ENCODE measurements at places on chromosomes 13 and 19.

DNA sequence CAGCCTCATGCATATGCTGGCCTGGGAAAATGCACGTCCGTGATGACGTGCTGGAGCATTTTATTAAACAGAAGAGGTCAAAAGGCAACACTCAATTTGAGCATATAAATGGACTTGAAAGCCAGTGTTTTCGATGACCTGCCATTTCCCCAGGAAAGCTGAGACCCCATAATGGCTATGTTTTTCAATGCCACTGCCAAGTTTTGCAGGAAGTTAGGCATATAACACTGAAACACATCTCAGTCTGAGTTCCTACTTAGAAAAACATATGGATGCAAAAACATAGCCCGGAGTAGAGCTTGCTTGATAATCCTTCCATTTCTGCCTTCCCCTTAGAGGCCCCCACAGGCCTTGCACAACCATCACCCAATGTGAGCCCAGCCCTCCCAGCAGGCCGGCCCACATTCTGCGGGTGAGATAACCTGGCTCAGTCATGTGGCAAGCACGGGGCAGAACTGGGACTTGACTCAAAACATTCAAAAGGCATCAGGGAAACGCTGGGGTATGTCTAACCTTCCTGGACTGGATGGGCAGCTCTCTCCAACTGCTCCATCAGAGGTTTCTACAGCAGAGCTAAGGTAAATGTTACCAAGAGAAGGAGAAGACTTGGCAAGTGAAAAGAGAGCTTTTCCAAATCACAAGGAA is 24.9 kb downstream of the EPS15L1 start:
- peak; percentile 43 for DNase-seq

DNA sequence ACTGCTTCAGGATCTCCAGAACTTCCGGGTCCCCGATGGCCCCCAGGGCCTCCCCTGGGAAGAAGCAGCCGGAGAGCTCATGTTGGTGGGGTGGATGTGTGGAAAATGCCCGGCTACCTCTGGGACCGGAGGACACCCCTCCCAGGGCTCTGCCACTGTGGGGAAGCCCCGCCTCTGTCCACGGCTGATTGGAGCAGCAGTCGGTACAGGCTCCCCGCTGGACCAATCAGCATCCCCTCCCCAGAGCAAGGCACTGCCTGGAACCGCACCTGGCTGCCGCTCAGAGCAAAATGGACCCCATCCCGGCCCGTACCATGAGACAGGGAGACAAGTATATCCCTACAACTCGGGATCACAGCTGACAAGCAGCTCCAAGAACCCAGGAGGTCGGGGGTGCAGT is 6.4 kb downstream of the DOHH start:
- DNase-seq: peak; percentile 44

DNA sequence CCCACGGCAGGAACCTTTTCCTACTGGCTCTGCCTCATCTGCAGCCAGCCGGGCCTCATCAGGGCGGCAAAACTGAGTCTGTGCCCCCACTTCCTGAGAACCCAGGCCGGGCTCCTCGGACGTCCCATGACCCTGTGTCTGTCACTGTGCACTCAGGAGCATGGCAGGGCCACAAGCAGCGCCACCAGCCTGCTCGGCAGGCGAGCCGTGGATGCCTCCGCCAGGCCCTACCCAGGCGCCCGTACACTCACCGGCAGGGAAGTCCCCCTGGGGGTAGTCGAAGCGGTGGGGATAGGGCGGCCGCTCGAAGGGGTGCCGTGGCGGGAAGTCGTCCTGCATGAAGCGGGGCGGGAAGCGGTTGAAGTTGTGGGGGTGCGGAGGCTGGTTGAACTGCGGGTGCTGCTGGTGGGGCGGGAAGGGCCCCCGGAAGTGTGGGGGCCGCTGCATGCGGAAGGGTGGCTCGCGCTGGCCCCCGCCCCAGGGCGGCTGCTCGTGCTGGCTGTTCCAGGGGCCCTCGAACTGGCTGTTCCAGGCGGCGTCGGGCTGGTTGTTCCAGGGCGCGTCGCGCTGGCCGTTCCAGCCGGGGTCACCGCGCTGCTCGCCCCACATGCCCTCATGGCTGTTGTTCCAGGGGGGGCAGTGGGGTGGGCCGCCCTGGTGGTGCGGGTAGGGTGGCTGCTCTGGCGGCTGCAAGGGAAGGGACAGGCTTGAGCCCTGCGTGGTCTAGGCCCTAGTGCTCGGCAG is 17.1 kb downstream of the CHERP start:
- DNase-seq: no peak

- DNase-seq: no peak
These were observed 9.8 kb upstream of the SIGLEC8 start for GRCh38 chr19:51467864-51468544.

DNA sequence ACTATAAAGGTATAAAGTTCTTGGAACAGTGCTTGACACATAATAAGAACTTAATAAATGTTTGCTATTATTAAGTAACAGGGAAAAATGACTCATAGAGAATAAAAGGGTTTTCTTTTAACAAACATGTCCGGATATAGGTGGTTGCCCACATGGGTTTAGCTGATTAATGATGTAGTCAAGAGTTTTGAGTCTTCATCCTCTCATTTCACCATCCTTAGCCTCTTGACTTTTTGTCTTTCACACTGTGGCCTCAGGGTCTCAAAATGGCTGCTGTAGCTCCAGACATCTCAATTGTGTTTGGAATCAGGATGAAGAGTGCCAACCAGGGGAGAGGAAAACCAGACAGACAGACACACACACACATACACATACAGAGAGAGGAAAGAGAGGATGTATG is 97.9 kb downstream of the HSPH1 start:
- DNase-seq: no peak

GRCh38 chr13:97853550-97853949 is 99.9 kb upstream of the IPO5 start:
- DNase-seq: no peak

- no peak for DNase-seq
These were observed 4.0 kb upstream of the ZNF701 start for GRCh38 chr19:52566121-52566520.

DNA sequence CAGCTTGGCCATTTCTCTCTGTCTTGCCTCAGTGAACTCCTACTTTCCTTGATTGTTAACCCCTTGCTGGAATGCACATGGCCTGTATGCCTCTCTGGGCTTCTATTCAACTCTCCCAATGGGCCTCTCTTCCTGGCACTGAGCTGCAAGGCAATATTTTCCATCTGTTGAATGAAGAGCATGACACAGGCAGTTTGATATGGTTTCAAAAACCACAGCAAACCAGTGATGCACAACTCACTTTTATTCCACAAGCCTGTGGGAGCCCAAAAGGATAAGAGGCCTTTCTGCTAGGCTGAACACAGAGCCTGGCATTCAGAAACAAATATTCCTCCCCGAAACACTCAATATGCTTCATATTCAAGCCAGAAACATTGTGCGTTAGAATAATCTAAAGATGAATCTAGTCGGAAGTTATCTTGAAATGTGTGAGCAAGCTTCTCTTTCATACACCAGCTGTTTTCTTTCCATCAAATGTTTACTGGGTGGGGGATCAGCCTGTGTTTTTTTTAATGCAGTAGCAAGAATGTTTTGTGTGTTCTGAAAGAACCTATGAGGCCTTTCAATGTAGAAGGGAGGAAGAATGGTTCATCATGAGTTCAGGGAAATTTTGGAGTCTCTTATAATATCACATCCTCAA is 443.1 kb upstream of the SPRY2 start:
- no peak for DNase-seq

- DNase-seq: no peak
These were observed 5.4 kb downstream of the FLT1 start for GRCh38 chr13:28489524-28489931.

DNA sequence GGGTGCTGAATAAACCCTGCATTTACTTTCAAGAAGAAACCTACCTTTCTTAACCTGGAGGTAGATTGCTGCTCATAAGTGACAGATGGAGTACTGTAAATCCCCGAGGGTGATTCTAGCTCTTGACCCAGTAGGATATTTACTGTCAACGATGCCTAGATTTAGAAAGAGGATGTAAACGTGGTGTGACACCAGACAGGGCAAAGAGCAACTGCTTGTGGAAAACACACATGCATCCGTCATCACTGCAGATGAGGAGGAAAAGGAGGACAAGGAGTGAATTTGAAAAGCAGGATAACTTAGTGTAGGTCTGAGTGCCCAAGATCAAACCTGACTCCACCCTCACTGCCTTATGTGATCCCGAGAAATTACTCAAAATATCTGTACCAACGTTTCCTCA is 9.8 kb upstream of the CLN5 start:
- no peak for DNase-seq

DNA sequence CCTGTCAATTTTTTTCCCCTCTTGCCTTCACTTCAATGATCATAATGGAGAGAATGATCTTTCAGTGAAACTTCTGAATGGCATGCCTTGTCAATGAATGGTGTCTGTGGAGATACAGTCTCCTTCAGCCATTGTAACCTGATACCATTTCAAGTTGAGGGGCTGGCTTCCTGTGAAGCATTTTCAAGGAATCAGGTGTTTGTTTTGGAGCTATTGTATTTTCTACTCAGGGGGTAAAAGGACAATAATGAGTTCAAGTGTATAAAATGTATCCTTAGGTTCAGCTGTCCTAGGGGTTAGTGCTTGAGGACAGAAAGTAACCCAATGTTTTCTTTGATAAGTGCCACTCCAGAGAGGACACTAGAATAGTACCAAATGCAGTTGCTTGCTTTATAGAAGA is 23.8 kb upstream of the CBY2 start:
- DNase-seq: no peak

DNA sequence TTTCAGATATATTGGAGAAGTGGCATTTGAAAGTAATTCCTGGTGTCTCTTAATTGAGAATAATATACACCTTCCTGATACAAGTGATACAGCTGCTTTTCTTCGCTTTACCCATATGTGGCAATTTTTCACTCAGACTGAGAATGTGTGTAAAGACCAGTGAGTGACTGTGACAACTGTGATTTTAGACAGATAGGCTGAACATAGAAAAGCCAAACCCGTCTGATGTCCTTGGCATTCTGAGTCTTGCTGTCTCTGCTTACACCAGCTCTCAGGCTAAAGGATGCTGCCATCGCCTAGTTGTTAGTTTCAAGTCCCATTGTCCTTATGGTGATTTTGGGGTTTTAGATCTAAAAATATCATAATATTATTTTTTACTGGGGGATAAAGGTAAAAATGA is 492.6 kb downstream of the RFC3 start:
- no peak for DNase-seq

- no peak for DNase-seq
These were observed 760.6 kb downstream of the EFNB2 start for GRCh38 chr13:105774739-105775460.
